ENCODE measurements at places on chromosomes 7 and 10.

- no peak for DNase-seq
Observed at GRCh38 chr10:48786606-48787282, 102.1 kb downstream of the WDFY4 start.

GRCh38 chr10:33245343-33245742 lies 89.1 kb downstream of the NRP1 start:
- no peak for DNase-seq

GRCh38 chr7:68180761-68181160 lies 1184.1 kb downstream of the TYW1 start:
- DNase-seq = no peak

GRCh38 chr10:57562211-57562610 lies 705.5 kb downstream of the IPMK start:
- DNase-seq = no peak

DNA sequence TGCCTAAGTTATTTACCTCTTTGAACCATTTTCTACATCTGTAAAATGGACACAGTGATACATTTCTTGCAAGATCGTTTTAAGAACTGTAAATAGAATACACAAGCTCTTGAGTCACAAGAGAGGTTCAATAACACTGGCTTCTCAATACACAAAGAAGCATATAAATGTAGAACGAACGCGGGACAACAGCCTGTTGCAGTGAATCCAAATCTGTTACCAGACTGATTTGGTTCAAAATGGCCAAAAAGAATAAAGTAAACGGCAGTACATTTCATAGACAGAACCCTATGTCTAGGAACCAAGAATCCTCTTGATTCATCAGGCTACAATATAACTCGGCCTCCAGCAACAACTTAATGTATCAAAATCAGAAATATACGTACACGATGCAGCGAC lies 701 bp downstream of the MTPAP start:
- no peak for DNase-seq

DNA sequence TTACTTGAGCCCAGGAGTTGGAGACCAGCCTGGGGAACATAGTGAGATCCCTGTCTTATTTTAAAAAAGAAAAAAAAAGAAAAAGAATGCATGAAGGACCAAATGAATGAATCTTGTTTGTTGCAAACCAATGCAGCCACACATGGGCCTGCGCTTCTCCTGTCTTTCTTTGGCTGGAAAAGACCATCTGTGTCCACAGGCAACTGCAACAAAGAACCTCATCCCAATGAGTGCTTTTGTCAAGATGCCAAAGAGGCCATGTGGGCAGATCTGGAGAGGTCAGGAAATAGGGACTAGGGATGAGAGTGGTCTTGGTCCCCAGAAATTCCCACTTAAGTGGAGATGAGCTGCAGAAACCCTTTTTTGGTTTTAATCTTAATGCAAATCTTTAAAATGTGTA lies 49.8 kb upstream of the DUSP5 start:
- no peak for DNase-seq

DNA sequence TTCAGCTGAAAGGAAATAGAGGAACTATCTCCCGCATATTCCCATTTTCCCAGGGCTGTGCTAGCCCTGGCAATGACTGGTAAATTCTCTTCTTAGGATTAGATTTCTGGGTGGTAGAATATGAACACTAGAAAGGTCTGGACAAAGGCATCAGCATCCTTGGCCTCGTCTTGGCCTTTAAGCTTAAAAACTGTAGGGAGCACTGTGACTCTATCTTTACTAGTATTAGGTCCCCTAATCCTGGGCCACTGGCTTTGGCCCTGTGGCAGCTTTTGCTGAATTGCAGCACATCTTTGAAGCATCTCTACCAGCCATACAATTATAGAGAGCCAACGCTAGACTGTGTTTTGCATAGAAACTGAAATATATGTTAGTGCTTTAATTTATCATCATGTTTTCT lies 41.5 kb upstream of the EBLN1 start:
- DNase-seq = no peak

GRCh38 chr10:45160271-45160670 lies 155.1 kb downstream of the OR13A1 start:
- no peak for DNase-seq

DNA sequence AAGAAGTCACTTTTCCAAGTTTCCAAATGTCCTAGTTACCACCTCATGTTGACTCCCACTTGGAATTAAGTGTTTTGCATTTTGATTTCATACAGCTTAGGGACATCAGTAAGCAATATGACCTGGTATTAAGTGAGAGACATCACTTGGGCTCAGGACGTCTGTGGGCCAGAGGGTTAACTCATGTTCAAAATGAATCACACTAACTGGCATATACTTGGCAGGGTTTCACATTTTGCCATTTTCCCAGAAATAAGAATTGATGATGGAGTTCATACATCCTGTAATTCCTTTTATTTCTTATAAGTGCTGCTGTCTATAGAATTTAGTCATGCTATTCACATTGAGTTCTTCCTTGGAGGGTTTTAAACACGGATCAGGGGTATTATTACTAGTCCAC lies 516.5 kb downstream of the PHTF2 start:
- no peak for DNase-seq

GRCh38 chr10:92291616-92291865 lies 574 bp downstream of the MARCHF5 start:
- no peak for DNase-seq

DNA sequence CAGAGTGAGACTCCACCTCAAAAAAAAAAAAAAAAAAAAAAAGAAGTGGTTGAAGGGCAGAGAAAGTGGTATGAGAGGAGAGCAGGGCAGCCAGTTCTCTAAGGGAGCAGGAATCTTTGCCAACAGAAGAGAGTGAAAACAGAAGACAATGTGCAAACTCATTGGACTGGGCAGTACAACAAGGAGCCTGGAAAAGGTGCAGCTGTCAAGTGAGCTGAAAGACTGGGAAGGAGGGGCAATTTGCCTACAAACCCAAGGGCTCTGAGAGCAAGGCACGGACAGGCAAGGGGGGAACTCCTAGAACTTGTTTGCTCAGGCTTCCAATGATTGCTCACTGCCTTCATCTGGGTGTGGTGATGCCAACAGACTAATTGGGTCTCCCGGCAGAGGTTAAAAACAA lies 9.5 kb downstream of the ACTR1A start:
- DNase-seq = no peak

- DNase-seq = no peak
Observed at GRCh38 chr7:49855281-49855980, 82.0 kb downstream of the VWC2 start.

- DNase-seq = no peak
Observed at GRCh38 chr7:95317546-95317945, 6.8 kb downstream of the PON1 start.

DNA sequence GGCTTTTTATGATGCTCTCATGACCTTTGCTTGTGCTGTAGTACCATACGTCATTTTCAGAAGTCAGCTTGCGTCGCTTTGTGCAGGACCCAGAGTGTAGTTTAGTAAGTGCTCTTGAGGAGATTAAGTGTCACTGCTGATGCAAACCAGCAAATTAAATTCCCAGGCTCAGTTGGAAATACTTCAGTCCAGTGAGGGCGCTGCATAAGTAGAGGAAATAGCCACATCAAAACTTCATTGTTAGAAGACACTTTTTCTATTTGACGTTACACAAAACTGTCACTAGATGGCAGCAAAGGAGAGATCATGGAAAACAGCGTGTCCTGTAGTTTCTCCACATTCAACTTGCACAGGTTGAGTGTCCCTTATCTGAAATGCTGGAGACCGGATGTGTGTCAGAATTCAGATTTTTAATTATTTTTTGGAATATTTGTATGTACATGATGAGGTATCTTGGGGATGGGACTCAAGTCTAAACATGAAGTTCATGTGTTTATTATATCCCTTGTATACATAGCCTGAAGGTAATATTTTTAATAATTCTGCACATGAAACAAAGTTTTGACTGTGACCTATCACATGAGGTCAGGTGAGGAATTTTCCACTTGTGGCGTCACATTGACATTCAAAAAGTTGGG lies 7.9 kb downstream of the ZNF22 start:
- DNase-seq = no peak

GRCh38 chr10:120823266-120823665 lies 27.9 kb upstream of the WDR11 start:
- no peak for DNase-seq

DNA sequence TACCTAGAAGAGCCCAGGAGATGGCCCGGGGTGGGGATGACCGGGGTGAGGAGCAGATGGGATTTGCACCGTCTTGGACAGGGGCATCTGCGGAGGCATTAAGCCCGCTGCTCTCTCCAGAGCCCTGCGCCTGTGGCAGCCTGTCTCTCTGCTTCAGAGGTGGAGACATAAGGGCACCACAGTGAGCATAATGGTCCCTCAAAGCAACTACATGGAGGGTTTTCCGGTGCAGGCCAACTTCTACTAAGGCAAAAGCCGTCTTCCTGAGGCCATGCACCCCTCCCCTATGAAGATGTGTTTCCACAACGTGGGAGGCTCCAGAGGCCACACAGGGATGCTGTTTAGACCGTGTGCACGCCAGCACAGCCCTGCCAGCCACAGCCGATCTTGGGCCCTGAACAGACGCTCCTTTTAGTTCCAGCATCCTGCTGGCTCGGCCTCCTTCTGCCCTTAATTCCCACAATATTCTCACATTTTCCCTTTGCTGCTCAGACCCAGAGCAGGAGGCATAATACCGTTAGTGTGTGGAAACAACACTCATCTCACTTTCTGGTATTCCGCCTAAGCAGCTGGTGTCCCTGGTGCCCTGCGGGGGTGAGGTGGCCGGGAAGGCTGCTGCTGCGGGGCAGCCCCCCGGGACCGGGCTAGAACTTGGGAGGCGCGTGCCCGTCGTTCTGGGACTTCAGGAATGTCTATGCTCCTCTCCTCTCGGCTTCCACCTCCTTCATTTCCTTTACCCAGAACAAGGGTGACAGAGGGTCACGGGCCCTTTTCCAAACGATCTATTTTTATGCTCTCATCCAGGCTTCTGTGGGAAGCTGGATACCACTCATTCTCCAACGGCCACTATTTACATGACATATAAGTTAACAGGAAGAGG lies 266.9 kb downstream of the TNS3 start:
- no peak for DNase-seq

- no peak for DNase-seq
Observed at GRCh38 chr10:129055986-129056385, 411.1 kb upstream of the MGMT start.

GRCh38 chr7:19964246-19964645 lies 190.8 kb upstream of the TMEM196 start:
- DNase-seq = no peak

GRCh38 chr7:156129522-156129921 lies 317.3 kb upstream of the SHH start:
- no peak for DNase-seq

DNA sequence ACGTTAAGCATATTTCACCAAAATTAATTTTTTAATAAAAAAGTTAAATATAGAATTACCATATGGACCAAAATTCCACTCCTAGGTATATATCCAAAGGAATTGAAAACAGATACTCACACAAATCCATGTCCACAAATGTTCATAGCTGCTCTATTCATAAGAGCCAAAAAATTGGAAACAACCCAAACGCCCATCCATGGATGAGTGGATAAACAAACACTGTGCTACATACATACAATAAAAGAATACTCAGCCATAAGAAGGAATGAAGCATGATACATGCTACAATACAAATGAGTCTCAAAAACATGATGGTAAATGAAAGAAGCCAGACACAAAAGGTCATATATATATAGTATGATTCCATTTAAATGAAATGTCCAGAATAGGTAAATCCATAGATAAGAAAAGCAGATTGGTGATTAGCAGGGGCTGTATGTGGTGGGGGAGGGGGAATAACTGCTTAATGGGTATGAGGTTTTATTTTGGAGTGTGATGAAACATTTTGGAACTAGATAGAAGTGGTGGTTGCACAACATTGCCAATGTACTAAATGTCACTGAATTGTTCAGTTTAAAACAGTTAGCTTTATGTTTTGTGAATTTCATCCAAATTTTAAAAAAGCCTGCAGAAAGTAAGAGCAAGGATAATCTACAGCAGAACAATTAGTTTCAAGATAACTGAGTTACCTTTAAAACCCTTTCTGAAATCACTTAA lies 101.2 kb upstream of the EFCAB10 start:
- no peak for DNase-seq

DNA sequence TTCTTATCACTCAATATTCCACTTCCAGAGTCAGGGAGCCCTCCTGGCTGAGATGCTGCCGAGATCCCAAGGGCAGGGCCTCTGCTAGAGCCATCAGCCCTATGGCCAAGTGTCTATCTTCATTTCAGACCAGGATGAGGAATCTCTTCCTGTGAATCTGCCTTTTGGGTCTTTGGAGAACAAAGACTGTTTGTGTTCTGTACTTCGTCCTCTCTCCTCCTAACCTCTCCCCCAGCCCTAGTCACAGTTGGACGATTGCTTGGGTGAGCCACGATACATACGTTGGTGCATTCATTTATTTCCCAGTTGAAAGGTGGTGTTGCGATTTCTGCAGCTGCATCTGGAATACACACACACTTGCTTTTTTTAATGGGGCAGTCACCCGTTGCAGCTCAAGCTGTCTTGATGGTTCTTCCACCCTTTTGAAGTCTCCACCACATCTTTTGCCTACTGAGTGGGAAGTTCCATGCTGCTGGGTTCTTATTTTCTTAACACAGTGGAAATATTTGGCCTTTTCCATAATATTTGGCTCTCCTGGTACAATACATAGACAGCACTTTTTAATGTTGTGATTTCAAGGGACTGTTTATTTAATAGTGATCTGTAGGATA lies 26.7 kb downstream of the SH3PXD2A start:
- no peak for DNase-seq

DNA sequence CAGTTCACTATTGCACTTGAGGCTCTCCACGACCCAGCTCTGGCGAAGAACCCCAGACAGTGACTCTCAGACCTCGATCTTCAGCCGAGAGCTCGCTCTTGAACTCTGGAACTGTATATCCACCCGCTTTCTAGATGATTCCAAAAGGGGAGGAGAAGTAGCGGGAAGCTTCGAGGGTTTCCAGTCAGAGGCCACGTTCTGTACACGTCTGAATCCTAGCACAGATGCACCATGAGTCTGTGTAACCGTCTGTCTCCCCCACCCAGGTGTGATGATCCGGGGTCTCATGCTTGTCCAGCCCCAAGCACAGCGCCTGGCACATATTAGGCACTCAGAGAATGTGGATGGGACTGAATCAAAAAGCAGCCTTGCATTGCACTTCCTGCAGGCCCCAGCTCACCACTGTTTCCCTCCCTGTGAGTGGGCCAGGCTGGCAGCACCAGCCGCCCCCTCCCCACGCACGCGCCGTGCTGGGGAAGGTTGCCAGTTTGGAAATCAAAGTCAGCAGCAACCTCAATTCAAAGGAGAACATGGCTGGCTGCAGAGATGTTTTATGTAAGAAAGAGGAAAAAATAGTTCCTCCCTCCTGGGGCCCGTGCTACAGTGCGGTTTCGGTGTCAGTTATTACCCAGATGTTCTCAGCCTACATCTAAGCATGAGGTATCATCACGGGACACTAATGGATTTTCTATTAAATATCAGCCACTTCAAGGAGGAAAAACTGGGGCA lies 5.7 kb downstream of the GRID2IP start:
- DNase-seq = no peak

GRCh38 chr10:106043863-106044262 lies 1120.6 kb downstream of the SORCS1 start:
- DNase-seq = no peak
